ENCODE measurements at places on chromosomes 13 and 19.

- no peak for DNase-seq
Observed at GRCh38 chr19:16066611-16067104, 9.6 kb upstream of the TPM4 start.

GRCh38 chr19:33673258-33673875 is 51.6 kb downstream of the CHST8 start:
- DNase-seq = no peak

GRCh38 chr13:76454991-76455390 is 431.2 kb downstream of the KCTD12 start:
- DNase-seq = peak; percentile 58

DNA sequence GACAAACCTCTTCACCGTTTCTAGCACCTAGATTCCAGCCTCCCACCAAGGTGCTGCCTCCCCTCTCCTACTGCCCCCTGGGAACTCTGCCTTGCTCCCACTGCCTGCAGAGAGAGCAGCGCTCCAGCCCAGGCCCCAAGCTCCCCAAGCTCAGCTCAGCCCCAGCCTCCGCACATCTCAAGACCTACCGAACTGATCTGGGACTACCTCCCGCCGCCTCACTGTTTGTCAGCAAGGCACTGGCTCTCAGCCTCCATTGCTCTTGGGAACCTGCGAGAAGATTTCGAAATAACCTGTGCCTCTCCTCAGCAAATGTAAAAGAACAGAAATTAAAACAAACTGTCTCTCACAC is 92.4 kb upstream of the GPR183 start:
- no peak for DNase-seq

- DNase-seq = no peak
Observed at GRCh38 chr13:22126433-22127021, 455.7 kb downstream of the FGF9 start.

- no peak for DNase-seq
Observed at GRCh38 chr19:2291185-2291751, 9.3 kb upstream of the PEAK3 start.

DNA sequence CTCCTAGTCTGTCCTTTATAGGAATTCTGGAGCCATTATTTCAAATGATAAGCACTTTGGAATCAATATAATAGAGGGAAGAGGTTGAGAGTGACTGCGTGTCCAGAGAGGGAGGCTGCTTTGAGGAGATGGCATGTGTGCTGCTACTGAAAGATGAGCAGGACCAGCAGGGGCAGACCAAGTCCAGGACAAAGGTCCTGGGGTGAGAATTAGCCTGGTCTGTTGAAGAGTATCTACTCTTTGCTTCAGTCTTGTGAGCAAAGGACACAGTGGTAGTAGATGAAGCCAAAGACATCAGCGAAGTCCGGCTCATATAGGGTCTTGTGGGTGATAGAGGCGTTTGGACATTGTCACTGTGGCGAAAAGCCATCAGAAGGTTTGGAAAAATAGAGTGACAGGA is 21.1 kb downstream of the SGCG start:
- no peak for DNase-seq

GRCh38 chr13:84139561-84140158 is 257.4 kb upstream of the SLITRK1 start:
- DNase-seq = no peak

- no peak for DNase-seq
Observed at GRCh38 chr13:66425741-66426140, 804.4 kb downstream of the PCDH9 start.

GRCh38 chr13:62137629-62138405 is 722.2 kb upstream of the PCDH20 start:
- DNase-seq = no peak

DNA sequence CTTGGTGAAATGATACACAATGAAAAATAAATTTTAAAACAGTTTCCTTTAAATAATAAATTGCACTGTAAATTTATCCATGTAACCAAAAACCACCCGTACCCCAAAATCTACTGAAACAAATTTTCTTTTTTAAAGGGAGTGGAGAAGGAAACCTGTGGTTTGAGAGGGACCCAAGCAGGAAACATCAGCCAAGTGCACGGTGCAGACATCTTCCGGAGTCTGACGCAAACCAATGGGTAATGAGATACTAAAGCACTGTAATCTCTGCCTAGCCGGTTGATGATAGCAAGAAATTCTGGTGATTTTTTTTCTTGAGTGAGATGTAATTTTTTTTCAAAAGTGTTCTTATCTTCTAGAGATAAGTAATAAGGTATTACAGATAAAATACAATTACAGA is 115.4 kb downstream of the ABCC4 start:
- DNase-seq = no peak

GRCh38 chr13:24153347-24153746 is 7.2 kb upstream of the SPATA13 start:
- DNase-seq = no peak

GRCh38 chr19:56141417-56141993 is 418 bp downstream of the ZNF444 start:
- DNase-seq = no peak

DNA sequence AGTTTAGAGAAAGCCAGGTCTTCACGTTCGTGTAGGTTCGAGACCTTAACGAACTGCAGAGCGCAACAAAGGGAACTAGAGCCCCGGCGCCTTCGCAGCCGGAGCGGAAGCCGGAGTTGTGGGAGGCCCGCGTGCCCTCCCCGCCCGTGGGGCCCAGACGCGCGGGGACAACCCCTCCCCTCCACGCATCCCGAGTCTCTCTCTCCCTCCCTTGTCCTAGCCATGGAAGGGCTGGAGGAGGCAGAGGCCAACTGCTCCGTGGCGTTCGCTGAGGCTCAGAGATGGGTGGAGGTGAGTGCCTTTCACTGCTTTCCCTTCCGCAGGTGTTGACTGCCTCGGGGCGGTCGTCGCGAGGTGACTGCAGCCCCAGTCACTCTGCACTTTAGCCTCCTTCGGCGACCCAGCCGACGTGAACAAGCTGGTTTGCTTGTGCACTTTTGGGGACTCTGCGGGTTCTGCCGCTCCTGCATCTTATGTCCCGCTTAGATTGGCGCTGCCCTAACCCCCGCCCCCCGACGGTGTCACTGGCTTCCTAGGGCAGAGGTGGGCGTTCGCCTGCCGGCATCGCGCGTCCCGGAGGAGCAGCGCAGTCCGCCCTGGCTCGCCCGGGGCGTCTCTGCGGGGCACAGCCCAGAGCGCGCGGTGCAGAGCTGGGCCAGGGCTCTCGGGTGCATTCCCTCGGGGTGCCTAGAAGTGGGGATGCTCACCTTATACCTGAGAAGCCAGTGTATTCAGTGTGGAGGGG is 478 bp downstream of the LMO7 start:
- DNase-seq = no peak

GRCh38 chr13:73987618-73988017 is 146.6 kb downstream of the KLF12 start:
- DNase-seq = no peak

DNA sequence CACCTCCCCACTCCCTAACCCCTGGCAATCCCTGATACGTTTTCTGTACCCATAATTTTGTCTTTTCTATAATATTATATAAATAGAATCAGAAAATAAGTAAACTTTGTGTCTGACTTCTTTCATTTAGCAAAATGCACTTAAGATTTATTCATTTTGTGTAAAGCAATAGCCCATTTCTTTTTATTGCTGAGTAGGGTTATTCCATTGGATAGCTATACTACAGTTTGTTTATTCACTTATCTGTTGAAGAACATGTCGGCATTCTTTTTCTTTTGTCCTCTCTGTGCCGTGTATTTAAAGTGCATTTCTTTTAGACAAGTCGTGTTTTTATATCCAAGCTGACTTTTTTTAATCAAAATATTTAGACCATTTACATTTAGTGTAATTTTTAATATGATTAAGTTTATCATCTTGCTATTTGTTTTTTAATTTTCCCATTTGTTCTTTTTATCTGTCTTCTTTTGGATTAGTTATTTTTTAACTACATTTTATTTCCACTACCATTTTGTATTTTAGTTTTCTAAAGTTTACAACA is 176.4 kb upstream of the TSHZ3 start:
- DNase-seq = no peak

DNA sequence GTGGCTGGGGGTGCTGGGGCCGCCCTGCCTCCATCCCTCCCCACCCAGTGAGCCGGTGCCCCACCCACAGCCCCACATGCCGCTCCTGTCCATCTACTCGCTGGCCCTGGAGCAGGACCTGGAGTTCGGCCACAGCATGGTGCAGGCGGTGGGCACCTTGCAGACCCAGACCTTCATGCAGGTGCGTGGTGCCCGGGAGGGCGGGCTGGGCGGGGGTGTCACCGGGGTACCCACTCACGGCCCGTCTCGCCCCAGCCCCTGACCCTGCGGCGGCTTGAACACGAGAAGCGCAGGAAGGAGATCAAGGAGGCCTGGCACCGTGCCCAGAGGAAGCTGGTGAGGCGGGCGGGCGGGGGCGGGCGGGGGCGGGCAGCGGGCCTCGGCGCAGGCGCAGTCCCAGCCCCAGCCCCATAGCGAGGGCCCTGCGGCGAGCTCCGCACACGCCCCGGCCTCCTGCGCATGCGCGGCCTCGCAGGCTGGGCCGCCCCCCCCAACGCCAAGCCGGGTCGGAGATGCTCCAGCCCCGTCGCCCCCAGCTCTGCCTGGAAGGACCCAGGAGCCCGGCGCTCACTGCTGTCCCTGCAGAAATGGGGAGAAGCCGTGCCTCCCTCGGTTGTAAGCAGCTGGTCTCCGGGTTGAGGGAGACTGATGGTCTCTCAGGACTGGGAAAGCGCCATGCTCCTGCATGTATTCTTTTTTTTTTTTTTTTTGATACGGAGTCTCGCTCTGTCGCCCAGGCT is 7.7 kb downstream of the ARHGAP45 start:
- no peak for DNase-seq

DNA sequence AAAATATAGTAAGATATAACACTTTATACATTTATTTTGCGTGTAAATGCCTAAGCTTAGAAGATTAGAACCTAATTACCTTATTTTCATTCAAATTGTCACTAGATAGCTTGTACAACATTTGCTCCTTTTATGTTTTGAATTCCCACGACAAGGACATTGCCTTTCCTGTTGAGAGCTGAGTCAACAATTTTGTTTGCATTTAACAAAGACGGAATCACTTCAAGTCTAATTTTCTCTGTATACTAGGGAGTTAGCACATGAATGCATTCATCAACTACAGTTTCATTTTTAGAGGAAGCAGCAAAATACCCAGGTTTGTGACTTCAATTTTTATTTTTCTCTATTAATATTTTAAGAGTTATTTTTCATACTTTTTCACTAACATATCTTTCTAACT is 48.7 kb upstream of the PCCA start:
- no peak for DNase-seq

DNA sequence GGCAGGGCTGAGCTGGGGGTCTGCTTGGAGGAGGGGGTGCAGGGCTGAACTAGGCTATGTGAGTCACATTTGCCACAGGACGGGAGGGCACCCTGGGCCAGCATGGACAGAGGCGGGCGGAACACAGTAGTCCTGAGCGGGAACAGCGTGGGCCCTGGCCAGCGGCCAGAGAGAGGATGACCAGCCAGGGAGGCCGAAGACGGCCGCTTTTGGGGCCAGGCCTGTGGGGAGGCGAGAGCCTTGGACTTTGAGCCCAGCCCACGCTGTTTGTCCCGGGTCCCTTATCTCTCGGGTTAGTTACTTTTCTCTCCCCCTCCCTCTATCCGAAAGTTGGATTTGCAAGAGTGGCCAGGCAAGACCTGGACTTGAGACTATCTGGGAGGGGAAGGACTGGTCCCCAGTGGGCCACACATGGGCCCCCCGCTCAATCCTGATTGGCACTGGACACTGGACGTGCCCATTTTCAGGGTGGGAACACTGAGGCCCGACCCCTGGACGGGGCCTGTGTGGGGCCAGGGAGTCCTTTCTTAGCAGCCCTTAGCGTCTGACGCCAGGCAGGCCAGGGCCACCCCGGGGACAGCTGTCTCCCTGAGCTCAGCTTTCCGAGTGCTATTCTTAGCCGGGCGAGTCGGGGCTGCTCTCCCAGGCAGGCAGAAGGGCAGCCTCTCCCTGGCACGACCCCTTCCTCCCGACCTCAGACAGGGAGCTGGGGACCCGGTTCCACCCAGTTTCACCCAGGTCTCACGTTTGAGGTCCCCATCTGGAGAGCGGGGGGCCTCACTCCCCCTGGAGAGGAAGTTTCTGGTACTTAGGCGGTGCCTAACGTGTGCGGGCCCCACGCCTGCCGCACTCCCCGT is 833 bp downstream of the GAMT start:
- DNase-seq = peak; percentile 42

GRCh38 chr19:42115705-42116104 is 16.5 kb downstream of the POU2F2 start:
- DNase-seq = no peak

DNA sequence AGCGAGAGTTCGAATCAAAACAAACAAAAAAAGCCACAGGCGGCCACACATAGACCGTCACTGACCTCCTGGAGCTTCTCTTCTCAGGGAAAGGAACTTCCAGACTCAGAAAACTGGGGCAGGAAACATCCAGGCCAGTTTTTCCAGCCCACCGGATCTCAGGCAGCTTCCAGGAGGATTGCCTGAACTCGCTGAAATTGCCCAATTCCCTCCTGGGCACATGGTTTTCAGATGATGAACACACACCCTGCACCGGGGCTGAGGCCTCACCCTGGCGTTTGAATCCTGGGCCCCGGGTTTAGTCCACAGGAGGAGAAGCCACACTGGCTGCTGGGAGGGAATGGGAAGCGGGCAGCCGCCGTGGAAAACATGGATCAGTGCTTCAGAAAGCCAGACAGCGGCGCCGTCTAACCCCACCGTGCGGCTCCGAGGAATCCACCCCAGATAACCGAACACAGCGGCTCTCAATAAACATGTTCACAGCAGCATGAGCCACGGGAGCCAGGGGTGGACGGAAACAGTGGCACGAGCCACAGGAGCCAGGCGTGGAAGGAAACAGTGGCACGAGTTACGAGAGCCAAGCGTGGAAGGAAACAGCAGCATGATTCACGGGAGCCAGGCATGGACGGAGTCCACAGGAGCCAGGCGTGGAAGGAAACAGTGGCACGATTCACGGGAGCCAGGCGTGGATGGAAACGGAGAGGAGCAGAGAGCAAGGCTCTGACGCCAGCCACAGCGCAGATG is 18.2 kb upstream of the PTBP1 start:
- DNase-seq = peak; percentile 97

- no peak for DNase-seq
Observed at GRCh38 chr19:52670046-52670445, 31.9 kb upstream of the ZNF83 start.

DNA sequence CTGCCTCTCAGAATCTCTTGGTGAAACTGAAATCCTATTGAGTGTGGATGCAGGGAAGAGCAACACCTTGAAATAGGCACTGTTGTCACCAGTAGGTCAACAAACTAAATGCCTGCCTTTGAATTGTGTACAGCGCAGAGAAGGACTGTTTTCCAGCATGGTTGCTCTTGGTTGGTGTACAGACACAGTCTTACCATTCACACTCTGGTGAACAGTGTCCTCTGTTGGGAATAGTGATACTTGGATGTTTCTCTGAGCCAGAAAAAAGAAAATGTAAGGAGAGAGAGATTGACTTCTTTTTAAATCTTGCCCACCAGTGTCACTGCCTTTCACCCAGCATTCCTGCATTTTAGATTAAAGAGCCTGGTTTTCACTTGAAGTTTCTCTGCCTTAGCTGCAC is 179.7 kb downstream of the STK24 start:
- DNase-seq = peak; percentile 24
